ENCODE measurements at places on chromosomes 4 and X.

DNA sequence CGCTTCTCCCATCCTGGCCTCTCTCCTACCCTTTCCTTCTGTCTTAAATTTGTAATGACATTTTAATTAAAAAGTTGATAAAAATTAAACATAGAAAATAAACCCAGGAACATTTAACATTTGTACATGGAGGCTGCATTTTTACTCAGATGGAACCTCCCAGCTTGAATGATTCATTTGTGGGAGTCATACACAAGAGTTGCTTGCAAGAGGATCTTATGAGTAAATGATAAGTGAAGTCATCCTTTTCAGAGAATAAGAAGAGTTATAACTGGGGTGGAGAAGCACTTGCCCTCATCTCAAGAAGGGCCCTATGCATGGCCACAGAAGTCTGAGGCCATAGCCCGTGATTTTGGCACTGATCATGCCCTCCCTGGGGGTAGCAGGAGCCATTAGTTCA is 482.9 kb upstream of the BOD1L1 start:
- no peak for DNase-seq

DNA sequence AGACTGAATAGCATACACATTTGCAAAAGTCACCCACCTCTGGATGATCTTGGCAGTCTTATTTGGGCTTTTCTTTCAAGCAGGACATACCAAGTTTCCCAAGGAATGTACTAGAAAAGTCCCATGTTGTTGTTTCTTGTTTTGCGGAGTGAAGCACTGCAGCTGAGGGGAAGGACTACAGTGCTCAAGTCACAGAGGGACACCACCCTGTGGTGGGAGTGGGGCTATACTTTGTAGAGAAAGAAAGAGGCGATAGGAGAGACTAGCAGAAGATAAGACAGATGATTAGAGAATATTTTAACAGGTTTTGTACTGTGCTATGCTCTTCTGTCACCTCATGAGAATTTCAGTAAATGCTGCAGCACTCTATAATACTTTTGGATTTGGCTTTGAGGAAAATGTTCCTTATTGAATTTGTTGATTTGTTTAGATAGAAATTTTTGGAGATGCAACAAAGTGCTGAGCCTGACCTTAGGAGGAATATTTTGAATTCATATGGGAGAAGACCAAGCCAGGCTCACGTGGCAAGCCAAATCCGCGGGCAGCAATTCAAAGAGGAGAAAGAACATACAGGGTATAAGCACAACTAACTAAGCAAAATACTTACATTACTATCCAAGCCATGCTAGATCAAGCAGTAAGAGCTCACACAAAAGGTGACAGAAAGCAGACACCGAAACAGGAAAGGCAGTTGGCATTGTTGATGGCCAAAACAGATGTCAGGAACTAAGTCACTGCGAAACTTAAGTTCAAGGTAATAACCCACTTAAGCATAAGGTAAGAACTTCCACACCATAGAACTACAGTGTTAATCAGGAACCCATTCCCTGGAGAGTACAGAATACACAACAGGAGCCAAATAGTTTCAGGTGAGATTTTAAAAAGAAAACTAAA is 280.3 kb upstream of the INTU start:
- no peak for DNase-seq

GRCh38 chr4:139819082-139819481 is 153.5 kb downstream of the MGST2 start:
- DNase-seq = no peak

- no peak for DNase-seq
Measured at GRCh38 chrX:7801711-7802110, 41.3 kb upstream of the VCX start.

GRCh38 chrX:38178396-38178795 is 42.3 kb downstream of the SRPX start:
- DNase-seq = no peak

GRCh38 chr4:176789955-176790354 is 2.8 kb downstream of the VEGFC start:
- no peak for DNase-seq

- no peak for DNase-seq
Measured at GRCh38 chrX:140507982-140508305, 3.1 kb upstream of the SOX3 start.

DNA sequence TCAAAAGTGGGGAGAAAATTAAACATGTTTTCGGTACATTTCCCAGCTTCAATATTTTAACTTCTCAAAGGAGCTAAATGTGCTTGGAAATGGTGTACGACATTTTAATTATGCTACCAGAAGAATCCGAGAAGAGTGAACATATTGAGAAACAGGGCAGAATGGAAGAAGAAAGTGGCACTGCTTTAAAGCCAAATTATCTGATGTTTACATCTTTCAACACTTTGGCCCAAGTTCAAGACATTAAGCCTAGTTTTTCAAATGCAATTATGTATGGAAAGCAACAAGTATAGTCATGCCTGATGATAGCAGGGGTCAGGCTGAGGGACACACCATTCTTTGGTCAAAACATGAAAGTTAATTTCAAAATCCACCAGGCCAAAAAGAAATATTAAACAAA is 577.9 kb upstream of the ZFP42 start:
- DNase-seq = no peak

DNA sequence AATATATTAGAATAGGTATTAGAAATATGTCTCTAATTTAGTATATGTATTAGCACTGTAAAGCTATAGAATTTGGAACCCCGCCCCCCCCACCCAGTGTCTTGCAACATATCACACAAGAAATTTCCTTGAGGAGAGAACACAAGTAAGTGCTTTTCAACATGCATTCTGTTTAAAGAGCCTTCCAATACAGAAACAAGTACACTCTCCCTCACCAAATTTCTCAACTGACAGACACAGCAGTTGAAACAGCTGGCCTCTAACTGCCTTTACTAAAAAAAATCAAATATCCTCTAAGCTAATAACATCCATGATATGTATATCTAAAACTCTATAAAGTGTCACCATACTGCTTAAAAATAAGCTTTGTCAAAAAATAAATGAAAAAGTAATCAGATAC is 12.4 kb downstream of the CAMK2D start:
- no peak for DNase-seq

- DNase-seq = no peak
Measured at GRCh38 chr4:177517862-177518261, 75.6 kb upstream of the AGA start.

DNA sequence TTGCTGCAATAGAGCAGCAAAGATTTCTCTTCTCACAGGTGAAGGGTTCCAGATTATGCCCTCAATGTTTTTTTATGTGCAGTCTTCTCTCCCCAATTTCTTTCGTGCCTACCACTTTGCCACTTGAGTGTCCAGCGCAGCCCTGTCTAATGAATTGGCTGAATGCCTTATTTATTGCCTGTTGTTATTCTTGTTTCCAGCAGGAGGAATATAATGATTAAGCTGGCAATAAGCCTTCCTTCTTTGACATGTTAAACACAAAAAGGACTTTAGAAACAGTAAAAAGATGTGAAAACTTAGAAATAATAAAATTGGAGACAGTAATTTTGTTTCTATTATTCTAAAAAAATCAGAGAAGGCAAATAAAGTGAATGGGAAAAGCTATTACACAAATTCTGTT is 34.6 kb upstream of the FRAS1 start:
- DNase-seq = no peak

- DNase-seq = no peak
Measured at GRCh38 chr4:55397126-55397436, 1.3 kb downstream of the TMEM165 start.

DNA sequence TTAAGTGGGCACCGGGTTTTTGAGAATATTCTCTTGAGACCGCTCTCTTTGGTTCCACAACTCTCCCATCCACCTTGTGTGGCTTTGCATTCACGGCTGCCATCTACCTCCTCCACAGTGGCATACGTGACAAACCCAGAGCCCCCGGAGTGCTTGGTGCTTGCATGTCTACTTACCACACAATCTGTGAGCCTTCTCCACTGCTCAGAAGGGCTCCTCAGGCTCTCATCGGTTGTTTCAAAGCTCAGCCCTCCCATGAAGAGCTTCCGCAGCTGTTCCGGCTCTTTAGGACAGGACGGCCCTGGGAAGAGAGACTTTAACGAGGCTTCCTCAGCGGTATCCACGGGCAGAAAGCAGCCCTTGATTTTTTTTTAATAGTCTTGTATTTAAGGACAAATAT is 167.6 kb upstream of the ANK2 start:
- no peak for DNase-seq

GRCh38 chrX:24204958-24205357 is 55.4 kb downstream of the ZFX start:
- DNase-seq = no peak

- DNase-seq = no peak
Measured at GRCh38 chrX:70168238-70169188, 8.8 kb upstream of the DGAT2L6 start.

GRCh38 chr4:2963966-2964471 is 648 bp downstream of the GRK4 start:
- DNase-seq = no peak

DNA sequence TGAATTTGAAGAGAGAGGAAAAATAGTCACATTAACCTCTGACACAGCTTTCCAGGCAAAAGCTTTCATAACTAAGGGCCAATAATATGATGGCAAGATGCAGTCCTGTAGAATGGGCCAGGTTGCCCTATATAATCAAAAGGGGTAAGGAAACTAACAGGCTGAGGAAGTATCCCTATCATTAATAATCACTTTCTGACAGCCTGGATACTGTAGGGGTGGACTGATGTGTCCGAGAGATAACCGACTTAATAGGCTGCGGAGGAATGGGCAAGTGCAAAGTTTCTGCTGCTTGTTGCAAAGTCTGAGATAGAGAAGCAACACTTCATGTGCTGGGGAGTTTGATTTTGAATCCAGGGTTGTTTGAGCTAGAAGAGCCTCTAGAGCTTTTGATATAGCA is 94.8 kb downstream of the DNAAF6 start:
- no peak for DNase-seq

GRCh38 chr4:93865650-93866049 is 37.1 kb downstream of the ATOH1 start:
- no peak for DNase-seq

DNA sequence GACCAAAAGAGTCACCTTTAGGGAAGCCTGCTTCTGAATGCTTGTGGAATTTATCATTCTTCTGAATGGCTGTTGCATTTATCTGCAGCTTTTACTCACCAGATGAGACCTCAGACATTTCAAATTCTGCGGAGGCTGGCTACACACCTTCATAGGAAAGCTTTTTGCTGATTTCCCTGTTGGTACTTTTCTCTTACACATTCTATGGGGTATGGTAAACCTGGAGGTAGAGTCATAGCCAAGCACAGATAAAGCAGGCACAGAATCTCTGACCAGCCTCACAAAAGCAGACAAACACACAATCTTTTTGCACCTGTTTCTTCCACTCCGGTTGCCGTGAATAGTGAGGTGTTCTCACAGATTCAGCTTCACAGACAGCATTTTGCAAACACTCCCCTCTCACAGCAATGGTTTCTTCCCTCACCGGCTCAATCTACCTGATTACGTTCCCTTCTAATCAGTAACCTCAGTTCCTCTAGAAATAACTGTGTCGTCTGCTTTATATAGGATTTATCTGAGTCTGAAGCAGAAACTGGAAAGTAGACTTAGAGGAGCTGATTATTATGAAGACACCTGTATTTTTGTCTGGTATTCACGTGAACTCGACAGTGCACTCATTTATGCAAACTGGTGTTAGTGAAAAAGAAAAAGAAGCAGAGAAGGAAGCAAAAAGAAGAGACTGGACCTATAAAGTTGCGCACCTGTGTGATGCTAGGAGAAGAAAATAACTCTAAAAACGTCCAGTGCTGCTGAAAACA is 83.1 kb downstream of the DMD start:
- DNase-seq = no peak

Measured in suprapubic skin (tissue), 4 donors.